Fibroblast of skin of left biceps (primary cell): ENCODE measurements at places on chromosomes 13 and 19.

DNA sequence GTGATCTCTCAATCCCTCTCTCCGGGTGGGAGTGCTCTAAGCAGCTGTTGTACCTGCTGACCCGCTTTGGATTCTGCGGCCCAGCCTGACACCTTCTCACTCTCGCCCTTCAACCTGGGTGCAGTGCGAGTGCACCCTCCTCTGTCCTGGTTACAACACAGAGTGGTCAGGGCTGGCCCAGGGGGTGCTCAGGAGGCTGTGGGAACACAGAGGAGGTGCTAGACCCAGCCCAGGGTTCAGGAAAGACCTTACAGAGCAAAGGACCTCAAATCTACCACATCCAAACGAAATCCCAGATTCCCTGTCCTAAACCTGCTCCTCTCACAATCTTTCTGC is 23.7 kb downstream of the ZNF175 start:
- no peak for DNase-seq

DNA sequence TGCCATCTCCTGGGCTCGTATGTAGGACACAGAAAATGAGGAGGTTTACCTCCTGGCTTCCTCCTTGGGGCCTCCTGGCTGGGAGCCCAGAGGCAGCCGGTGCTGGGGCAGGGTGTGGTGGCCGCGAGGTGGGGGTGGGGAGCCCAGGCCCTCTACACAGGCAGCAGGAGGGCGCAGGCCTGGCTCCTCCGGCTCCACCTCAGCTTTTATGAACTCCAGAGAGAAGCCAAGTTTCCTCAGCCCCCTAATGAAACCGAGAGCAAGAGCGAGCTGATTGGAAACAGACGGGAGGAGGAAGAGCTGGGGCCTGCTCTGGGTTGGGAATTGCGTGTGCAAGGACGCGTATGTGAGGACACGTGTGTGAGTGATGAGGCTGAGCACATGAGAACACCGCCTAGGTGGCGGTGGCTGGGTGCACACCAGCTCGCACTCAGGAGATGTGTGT is 23.1 kb downstream of the LYL1 start:
- DNase-seq, result peak; percentile 91

GRCh38 chr13:33454844-33455705 is 169.5 kb upstream of the STARD13 start:
- DNase-seq, result peak; percentile 88

DNA sequence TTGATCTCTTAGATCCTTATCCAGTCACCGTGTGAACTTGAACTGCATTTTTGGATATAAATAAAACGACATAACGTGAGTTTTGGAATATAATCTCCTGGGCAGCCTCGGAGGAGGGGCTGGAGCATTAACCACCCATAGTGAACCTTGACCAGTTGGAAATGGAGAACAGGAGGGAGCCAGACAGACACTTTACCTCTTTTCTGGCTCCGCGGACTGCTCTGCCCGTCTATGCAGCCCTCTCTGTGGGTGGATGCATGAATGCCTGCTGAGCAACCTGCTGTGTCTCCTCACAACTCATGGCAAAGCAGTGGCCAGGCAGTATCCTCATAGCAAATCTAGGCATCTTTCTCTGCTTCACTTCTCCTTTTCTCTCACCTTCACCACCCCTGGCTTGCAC is 10.5 kb upstream of the COG3 start:
- no peak for DNase-seq
